ENCODE measurements at places on chromosomes 2 and 18. TPM values are rescaled to one million over a fixed set of nuclear protein-coding genes. Genes with fewer than 3 reads are reported as not detected.

Gene SH3BP4
- 4.6 TPM for total RNA-seq

Gene NOP58
- total RNA-seq, result 48.4 TPM

Gene LDAH
- total RNA-seq, result 43.6 TPM

Gene PIGN
- 43.3 TPM for total RNA-seq

Gene NETO1
- total RNA-seq, result 9.1 TPM

Gene SF3B6
- total RNA-seq, result 127 TPM

Gene GULP1
- total RNA-seq, result 64.3 TPM

Gene C2orf80
- total RNA-seq, result not detected

Gene EFHD1
- total RNA-seq, result 1.2 TPM

Gene NTSR2
- not detected for total RNA-seq

Gene IL36G
- not detected for total RNA-seq

Gene GALR1
- 3.6 TPM for total RNA-seq

Gene LIMS2
- total RNA-seq, result 30.6 TPM

Gene ERICH2
- total RNA-seq, result not detected

Gene ACVR1C
- 2.4 TPM for total RNA-seq

Gene ASB3
- total RNA-seq, result 19.7 TPM

Gene BABAM2
- 38.5 TPM for total RNA-seq

Gene POTEC
- total RNA-seq, result 0.72 TPM

Gene MGAT5
- total RNA-seq, result 151 TPM

Gene TMEM200C
- 5.1 TPM for total RNA-seq

Gene ASXL3
- 15.9 TPM for total RNA-seq

Data from umbilical cord (tissue), 2 donors.